Activated naive CD8-positive, alpha-beta T cell treated with anti-CD3 and anti-CD28 coated beads, Interleukin-2, amount 50 U/mL, for 16 hours (primary cell): ENCODE measurements at places on chromosomes 6 and 20.

- no peak for DNase-seq
These were observed 41.0 kb upstream of the SMIM8 start for GRCh38 chr6:87281426-87281825.

- no peak for DNase-seq
These were observed 31.6 kb downstream of the GJA10 start for GRCh38 chr6:89925826-89926225.

- no peak for DNase-seq
These were observed 136.7 kb upstream of the GMDS start for GRCh38 chr6:2381872-2382661.

DNA sequence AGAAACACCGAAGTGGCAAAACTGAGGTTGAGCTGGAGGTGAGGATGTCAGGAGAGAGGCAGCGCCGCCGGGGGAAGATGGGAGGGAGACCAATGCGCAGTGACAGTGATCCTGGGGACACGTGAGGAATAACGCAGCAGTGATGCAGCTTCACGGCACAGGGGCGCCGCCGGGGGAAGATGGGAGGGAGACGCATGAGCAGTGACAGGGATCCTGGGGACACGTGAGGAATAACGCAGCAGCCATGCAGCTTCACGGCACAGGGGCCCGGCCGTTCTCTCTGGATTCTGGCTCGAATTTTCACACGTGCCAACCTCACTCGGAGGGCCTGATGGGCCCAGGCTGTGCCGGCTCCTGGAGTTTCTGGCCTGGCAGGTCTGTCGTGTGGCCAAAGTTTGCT, 94.7 kb downstream of the SMOC2 start:
- no peak for DNase-seq

DNA sequence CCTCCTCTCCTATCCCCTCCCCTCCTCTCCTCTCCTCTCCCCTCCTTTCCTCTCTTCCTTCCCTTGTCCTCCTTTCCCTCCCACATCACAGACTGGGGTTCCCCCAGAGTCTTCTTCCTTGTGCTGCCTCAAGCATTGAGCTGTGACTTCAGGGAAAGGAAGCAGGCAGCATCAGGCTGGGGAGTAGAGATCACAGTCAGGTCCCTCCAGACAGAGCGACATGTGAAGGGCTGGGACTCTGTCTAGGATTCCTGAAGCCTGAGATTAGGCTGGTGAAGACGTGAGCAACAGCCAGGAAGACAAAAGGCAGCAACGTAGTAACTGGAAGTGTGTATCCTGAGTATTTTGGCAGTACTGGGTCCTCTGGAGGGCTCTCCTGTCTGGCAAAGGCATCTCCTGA, 265.4 kb upstream of the SUPT3H start:
- no peak for DNase-seq

GRCh38 chr6:167815296-167815980, 11.3 kb upstream of the AFDN start:
- DNase-seq: no peak

- DNase-seq: no peak
These were observed 26.5 kb downstream of the BCL2L1 start for GRCh38 chr20:31695849-31696804.

DNA sequence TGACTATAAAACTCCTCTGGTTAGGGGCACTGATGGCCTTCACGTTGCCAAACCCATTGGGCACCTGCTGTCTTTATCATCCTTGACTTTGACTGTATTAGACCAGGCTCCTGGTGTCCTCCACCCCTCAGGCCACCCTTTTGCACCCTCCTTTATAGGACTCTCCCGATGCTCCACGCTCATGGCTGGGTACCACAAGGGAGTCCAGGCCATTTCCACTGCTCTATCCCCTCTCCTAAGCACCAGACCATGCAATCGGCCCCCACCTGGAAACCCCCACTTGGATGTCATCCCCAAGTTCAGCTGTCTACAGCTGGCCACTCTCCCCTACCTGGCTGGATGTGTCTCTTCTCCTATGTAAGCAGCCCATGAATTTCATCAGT, 115.2 kb downstream of the TOX2 start:
- no peak for DNase-seq

DNA sequence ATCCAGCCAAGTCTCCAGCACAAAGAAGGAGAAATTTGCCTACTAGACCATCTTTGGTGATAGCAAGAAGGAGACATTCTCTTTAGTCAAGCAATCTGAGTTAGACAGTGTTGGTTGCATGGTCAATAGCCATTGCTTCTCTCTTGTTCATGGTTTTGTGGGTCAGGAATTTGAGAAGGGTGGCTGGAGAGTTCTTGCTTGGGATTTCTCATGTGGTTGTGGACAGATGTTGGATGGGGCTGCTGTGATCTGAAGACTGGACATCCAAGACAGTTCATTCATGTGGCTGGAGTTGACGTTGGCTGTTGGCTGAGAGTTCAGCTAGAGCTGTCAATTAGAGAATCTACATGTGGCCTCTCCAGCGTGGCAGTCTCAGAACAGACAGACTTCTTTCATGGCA, 322.3 kb upstream of the PRDM1 start:
- no peak for DNase-seq

GRCh38 chr6:10412461-10413261, 2.2 kb downstream of the TFAP2A start:
- DNase-seq: no peak

GRCh38 chr6:151637814-151638213, 144.0 kb downstream of the CCDC170 start:
- no peak for DNase-seq

- DNase-seq: no peak
These were observed 699 bp upstream of the HSPA1B start for GRCh38 chr6:31826793-31827285.

DNA sequence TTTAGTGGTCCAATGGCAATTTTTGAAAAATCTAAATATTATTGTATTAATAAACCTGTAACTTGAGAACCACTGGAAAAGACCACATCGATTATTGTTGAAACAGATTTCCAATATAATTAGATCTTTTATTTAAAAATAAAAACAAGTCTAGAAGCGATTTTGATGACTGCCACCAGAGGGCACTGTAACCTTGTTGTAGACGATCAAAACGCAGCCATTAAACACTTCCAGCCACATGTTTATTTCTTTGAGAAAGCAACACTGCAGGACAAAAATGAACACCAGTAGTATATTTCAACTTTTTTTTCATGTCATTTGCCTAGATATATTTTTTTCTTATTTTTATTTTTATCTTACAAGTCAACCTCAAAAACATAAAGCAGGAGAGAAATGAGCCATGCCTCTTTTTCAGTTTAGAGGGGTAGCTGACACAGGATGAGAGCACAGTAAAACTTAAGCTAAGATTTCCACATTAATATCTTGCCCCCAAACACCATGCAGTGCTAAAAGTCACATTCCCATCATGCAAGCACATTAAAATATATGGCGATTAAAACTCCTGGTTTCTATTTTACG, 115.4 kb downstream of the OPRM1 start:
- peak; percentile 39 for DNase-seq

GRCh38 chr20:48624315-48625020, 203.3 kb downstream of the PREX1 start:
- no peak for DNase-seq
